ENCODE measurements at places on chromosomes 4 and X.

- DNase-seq, result no peak
Measured at GRCh38 chr4:95715830-95716229, 124.1 kb upstream of the PDHA2 start.

DNA sequence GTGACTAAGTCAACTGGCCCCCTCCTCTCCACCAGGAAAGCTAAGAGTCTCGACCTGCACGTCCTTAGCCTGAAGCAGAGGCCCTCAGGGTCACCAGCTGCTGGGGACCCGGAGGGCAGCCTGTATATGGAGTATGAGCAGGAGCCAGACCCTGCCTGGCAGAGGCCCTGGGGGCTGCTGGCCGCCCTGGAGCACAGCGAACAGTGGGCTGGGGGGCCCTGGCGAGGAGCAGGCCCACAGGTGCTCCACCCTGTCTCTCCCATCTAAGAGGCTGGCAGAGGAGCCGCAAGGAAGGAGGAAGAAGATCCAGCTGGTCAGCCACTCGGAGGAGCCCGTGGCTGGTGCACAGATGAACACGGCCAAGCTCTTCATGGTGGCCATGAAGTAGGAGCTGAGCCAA is 61.2 kb downstream of the ALPK1 start:
- no peak for DNase-seq

DNA sequence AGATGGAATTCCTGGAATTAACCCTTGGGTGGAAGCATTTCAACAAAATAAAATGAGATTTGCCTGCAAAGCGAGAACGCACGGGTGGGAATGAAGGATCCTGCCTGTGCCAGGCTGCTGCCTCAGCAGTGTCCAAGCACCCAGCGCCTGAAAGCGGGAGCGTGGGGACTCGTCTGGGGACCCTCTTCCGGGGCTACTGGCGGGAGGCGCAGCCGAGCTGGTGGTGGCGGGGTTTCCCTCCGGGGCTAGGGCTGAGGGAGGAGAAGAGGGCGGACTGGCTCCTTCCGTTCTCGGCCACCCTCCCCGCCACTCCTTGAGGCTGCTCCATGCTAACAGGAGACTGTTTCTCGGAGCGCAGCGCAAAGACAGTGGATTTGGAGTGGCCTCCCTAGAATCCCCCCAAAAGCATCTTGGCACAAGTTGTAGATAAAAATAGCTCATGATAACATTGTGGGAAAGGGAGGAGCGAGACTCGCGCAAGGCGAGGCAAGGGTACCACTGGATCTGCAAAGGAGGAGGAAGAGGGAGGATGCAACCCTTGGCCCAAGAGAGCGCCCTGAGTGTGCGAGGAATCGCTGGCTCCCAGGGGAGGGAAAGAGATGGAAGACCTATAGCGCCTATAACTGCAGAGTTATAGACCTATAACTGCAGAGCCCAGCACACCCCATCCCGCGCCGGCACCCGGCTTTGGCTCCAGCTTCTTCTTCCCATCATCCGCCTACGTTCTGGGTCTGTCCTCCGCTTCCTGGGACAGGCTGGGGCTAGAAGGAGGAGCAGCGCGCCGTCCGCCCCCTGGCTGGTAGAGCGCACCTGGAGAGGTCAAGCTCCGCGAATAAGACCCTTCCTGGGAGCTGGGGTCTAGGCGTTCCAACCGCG is 1.3 kb downstream of the HS3ST1 start:
- no peak for DNase-seq

- DNase-seq, result no peak
Measured at GRCh38 chr4:76784237-76784636, 113.7 kb downstream of the SOWAHB start.

DNA sequence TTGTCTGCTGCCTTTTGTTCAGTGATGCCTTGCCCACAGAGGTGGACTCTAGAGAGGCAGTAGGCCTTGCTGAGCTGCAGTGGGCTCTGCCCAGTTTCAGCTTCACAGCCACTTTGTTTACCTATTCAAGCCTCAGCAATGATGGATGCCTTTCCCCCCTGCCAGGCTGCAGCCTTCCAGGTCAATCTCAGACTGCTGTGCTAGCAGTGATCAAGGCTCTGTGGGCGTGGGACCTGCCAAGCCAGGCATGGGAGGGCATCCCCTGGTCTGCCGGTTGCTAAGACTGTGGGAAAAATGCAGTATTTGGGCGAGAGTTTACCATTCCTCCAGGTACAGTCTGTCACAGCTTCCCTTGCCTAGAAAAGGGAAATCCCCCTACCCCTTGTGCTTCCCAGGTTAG is 175.2 kb upstream of the PBDC1 start:
- no peak for DNase-seq

- DNase-seq, result no peak
Measured at GRCh38 chr4:102497986-102498385, 3.2 kb upstream of the NFKB1 start.

DNA sequence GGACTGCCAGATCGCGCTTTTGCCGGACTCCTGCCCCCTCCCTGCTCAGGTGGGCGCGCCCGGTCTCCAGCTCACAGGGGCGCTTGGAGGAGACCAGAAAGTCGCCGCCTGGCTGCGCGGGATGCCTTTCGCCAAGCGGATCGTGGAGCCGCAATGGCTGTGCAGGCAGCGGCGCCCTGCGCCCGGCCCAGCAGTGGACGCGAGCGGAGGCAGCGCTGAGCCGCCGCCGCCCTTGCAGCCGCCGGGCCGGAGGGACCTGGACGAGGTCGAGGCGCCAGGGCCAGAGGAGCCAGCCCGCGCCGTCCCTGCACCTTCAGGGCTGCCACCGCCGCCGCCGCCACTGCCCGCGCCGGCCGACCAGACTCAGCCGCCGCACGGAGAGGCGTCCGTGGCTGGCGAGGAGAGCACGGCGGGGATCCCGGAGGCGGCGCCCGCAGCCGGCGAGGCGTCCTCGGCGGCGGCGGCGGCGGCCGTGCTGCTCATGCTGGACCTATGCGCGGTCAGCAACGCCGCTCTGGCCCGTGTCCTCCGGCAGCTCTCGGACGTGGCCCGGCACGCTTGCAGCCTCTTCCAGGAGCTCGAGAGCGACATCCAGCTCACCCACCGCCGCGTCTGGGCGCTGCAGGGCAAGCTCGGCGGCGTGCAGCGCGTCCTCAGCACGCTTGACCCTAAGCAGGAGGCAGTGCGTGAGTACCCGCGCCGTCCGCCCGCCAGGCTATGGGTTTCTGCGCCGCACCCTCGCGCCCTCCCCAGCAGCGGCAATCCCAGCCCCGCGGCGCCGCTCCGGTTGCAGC is 834 bp downstream of the NHS start:
- DNase-seq, result no peak

- no peak for DNase-seq
Measured at GRCh38 chrX:78527263-78527662, 131.9 kb downstream of the RTL3 start.

Measured in effector memory CD4-positive, alpha-beta T cell (primary cell).